ENCODE measurements at places on chromosomes 2 and 18.
A peak's percentile ranks its signal among the peaks of the same experiment; 100 is the strongest.

DNA sequence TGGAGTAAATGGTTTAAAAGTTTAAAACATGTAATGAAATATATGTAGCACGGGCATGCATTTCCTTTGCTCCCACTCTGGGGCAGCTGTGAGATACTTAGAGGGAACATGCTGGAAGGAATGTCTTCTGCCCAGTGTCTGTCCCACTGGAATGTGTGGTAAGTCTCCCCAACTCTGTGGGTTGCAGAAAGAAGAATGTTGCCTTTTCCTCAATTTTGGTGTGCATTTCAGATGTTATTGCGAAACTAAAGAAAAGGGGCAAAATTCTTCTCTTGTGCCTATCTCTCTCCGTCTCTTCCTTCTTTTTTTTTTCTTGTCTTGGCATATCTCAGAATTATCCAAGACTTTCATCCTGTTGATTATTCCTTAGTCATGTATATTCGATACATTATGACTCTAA, 201.1 kb downstream of the SH3RF3 start:
- no peak for DNase-seq

DNA sequence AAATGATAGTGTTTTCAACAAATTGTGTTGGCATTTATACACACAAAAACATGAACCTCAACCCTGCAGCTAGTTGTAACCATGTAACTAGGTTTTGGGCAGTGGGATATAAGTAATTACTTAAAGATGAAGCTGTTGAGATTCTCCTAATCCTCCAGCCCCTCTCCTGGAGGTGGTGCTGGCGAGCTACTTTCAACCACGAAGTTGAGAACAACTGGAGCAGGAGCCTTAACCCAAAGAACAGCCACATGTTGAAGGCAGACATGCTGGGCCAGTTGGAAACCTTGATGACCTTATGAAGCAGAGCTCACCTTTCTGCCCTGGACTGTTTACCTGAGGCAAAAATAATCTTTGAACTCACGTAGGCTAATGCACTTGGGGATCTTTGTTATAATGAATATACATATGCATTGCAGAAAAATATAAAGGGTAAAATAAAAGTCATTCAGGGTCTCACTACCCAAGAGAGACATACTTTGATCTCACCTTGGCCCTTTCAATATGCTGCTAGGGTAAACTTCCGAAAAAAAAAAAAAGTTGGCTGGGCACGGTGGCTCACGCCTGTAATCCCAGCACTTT, 89.6 kb upstream of the NPAS2 start:
- no peak for DNase-seq

GRCh38 chr2:238004077-238004830, 37.4 kb downstream of the UBE2F start:
- no peak for DNase-seq

- DNase-seq, result peak; percentile 60
These were observed 553 bp downstream of the CNDP2 start for GRCh38 chr18:74496508-74497323.

DNA sequence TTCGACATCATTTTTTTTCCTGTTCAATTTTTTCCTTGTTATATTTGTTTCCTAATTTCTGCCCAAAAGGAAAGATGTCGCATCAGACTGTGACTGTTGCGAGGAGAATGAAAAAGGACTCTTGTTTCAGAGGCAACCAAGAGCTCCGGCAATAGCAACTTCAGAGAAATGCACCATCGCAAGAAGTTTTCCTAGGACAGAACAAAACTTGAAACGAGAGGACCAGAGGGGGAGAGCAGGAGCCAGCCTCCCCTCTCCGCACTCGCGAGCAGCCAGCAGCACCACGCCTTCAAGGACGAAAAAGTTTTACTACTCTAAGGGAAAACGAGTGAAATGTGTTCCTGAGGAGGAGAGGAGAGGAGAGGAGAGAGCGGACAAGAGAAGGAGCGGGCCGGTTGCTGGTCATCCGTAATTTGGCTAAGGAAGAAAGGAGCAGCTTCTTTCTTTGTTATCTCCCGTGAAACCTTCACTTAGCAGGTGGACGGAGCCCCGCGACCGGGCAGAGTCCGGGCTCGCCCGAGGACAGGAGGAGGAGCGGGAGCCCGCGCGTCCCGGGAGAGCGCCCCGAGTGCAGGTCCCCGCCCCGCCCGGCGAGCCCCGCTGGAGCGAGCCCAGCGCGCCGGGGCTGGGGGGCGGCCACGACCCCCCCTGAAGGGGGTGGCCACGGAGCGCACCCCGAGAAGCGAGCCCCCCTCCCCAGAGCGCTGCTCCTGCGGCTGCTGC, 744 bp downstream of the POU3F3 start:
- DNase-seq, result no peak

GRCh38 chr18:24560511-24560981, 100.1 kb downstream of the HRH4 start:
- peak; percentile 56 for DNase-seq

- no peak for DNase-seq
These were observed 57.9 kb downstream of the NCK2 start for GRCh38 chr2:105802587-105802986.

- DNase-seq, result no peak
These were observed 18.8 kb downstream of the TUBB6 start for GRCh38 chr18:12326711-12327460.

DNA sequence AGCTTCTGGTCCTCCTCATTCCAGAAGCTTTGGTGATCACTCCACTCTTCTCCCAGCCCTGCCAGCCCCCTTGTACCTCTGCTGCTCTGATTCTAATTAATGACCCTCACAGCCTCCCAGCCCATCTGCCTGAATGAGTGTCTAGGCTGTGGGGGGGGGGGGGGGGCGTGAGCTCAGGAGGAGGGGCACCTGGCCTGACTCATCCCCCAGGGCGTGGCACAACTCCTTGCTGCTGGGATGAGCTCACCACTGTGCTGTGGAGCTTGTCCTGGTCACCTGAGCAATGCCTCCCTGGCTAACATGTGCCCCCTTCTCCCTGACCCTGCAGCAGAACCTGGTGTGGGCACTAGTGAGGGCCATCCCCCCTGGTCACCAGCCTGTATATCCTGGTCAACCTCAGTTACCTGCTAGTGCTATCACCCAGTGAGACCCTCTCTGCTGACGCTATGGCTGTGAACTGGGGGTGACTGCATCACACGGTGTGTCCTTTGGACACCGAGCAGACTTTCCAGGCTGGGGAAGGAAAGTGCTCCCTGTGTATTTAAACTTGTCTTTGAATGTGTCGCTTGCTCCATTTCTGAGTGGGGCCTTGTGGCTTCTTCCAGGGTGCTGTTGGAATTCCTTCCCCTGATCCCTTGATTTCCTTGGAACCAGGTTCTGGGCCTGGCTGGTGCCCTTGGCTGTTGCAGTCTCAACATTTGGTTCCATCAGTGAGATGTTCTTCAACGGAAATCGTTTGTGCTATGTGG, 41.5 kb upstream of the PUM2 start:
- peak; percentile 88 for DNase-seq

GRCh38 chr2:176552501-176553135, 283.4 kb downstream of the MTX2 start:
- DNase-seq, result no peak

GRCh38 chr2:123495241-123495640, 529.8 kb upstream of the CNTNAP5 start:
- no peak for DNase-seq

GRCh38 chr2:183867206-183867605, 731.1 kb upstream of the ZNF804A start:
- no peak for DNase-seq

- DNase-seq, result no peak
These were observed 189.4 kb downstream of the MSH2 start for GRCh38 chr2:47592381-47592780.

DNA sequence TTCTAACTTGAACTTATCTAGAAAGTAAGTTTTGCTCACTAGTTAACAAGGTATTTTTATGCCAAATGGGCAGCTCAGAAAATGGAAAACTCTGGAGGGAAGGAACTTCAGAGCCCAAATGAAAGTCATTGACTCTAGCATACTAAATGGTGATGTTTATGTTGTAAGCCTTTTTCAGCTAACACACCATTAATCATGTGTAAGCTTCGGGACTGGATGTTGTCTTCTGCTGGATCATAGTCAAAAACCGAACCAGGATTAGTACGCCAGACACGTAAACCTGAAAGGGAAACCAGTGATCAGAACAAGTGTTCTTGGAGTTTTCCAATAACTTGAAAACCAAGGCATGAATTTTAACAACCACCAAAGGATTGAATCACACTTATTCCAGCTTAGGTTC, 81.8 kb downstream of the RIF1 start:
- DNase-seq, result no peak

GRCh38 chr18:47928466-47928865, 2.0 kb downstream of the SMAD2 start:
- DNase-seq, result no peak

DNA sequence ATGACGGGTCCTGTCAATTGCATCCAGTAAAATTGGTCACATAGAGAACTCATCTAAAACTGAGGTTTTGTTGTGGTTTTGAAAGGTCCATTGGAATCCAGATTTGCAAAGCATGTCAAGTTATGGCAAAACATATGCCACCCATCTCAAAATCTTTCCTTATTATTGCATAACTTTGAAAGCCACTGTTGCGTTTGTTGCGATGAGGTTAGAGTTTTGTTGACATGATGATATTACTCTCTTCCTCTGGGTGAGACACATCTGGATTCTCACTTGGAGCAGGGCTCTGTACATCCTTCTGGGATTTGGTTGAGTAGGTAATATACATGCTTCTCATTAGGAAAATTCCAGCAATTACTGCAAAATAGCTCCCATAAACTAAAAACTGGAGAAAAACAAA, 20.6 kb downstream of the SCYGR5 start:
- no peak for DNase-seq

GRCh38 chr2:64629875-64630274, 23.8 kb downstream of the SERTAD2 start:
- DNase-seq, result no peak

DNA sequence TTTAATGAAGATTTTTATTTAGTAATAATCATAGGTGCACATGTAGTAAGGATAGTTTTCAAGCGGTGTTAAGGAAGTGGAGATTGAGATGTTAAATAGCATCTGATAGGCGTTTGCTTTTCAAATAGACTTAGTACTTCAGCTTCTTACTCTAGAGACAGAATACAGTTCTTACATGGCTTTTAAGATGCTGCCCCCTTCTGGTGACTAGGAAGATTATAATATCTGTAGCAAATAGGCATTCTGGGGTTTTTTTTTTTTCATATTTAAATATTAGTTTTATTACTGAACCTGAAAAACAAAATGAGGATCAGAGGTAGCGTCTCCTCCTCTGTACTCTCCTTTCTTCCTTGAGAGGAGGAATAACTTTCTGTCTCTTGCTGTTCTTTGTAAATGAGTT, 100.2 kb downstream of the AGAP1 start:
- peak; percentile 60 for DNase-seq

GRCh38 chr2:21890041-21890440, 766.3 kb downstream of the TDRD15 start:
- DNase-seq, result no peak

DNA sequence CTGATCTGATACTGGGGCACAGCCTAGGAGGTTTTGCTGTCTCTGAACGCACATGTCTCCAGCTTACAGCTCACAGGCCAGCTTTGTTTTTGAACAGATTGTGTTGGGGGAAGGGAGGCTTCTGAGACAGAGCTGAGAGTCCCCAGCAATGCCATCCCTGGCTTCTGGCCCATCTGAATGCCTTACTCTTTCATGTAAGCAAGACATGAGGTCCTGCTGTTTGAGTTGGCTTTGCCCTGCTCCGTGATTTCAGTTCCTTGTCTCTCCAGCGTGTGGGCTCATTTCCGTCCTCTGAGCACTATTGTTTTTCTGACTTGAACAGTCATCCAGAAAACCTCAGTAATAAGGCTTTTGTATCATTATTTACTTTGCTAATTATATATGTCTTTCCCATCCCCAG, 194.9 kb upstream of the TNP1 start:
- no peak for DNase-seq

DNA sequence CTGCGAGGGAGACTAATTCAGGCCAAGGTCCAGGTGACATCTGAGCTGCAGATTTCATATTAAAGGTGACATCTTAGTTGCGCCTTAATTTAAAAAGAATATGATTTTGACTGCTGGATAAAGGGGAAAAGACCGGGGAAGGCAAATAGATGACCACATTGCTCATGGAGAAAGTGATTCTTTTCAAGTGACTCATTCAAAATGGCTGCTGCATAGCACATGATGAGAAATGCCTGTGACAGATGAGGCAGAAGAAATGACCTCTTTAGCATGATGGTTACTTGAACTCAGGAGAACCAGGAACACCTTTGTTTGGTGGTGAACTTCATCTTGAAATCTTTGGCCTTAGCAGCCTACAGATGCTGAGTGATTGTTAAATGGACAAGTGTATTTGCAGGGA, 385.8 kb upstream of the TRIB2 start:
- DNase-seq, result peak; percentile 47

DNA sequence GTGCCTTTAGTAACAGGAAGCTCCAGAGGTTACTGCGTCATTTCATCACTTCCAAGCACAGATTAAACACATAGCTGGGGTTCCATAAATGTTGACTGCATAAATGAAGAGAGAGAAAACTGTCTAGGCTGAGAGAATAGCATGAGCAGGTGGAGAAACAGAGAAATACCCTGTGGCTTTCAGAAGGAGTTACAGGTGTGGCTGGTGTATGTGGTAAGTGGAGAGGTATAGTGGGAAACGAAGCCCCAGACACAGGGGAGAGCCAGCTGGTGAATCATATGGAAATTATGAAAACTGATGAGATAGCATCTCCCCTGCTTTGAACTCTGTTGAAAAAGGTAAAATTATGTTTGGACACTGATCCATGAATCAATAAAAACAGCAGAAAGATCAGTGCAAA, 807.4 kb upstream of the POU3F3 start:
- no peak for DNase-seq

GRCh38 chr18:47601581-47602272, 328.7 kb downstream of the SMAD2 start:
- DNase-seq, result no peak

- DNase-seq, result no peak
These were observed 28.7 kb downstream of the ALK start for GRCh38 chr2:29892585-29893259.

- DNase-seq, result no peak
These were observed 140.4 kb downstream of the ANKRD44 start for GRCh38 chr2:197170208-197170607.

- DNase-seq, result no peak
These were observed 341.8 kb downstream of the ALK start for GRCh38 chr2:29579495-29580169.

DNA sequence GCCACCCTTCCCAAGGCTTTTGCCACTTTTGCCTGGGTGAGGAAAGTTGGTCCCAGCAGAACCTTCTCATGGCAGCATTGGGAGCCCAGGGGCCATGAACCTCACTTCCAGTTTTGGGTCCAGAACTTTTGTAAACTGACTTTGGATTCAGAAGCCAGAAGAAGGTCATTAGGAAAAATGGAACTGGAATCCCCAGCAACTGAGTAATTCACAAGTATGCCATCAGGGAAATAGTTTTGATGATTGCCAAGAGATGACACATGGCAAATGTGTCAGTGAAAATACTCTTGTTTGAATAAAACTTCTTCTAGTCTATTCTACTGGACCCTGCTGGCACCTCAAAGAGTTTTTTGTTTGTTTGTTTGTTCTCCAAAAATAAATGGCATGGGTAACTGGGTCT, 203.7 kb downstream of the SETBP1 start:
- DNase-seq, result no peak

- no peak for DNase-seq
These were observed 53.3 kb downstream of the CCDC148 start for GRCh38 chr2:158403237-158403636.
